Activated T-cell treated with anti-CD3 and anti-CD28 coated beads, Interleukin-2, amount 50 U/mL, for 1 hour (primary cell): ENCODE measurements at places on chromosomes 7 and 10.

- no peak for DNase-seq
Measured at GRCh38 chr10:90963331-90963730, 42.4 kb upstream of the ANKRD1 start.

DNA sequence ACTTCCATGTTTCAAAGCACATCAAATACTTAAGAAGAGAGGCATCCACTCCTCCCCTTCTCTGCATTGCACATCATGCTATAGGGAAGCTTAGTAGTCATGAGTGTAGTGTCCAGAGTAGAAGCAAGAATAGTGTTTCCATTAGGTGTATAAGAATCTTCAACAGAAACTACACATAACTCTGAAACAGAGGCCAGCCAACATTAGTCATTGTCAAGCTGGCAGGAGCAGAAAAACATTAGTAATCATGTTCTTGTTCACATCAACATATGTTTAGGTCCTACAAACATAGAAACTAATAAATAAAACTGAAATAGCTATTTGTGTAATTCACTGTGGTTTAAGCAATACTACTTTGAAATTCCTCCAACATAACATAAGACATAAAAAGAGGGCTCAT, 370.2 kb downstream of the PPP1R3A start:
- no peak for DNase-seq

GRCh38 chr10:95655571-95656290, 780 bp downstream of the ALDH18A1 start:
- DNase-seq = no peak

- DNase-seq = no peak
Measured at GRCh38 chr10:71264345-71265200, 52.2 kb downstream of the UNC5B start.

GRCh38 chr10:117656385-117657367, 114.1 kb downstream of the EMX2 start:
- DNase-seq = no peak

DNA sequence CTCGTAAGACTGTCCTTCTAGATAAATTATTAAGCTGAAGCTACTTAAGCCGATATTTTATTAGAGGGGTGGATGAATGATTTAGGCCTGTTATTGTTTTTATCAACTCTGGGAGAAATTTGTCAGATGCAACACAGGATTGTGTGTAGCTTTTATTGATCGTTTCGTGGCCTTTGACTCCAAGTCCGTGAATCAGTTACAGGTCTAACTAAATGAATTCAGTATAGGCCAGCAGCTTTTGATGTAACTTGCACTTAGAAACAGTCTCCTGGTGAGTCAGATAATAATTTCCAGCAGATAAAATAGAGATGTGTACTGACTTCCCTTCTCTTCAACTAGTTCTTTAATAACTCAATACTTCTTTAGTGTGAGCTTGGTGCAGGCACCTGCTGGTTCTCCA, 341.7 kb upstream of the SMIM30 start:
- DNase-seq = no peak

DNA sequence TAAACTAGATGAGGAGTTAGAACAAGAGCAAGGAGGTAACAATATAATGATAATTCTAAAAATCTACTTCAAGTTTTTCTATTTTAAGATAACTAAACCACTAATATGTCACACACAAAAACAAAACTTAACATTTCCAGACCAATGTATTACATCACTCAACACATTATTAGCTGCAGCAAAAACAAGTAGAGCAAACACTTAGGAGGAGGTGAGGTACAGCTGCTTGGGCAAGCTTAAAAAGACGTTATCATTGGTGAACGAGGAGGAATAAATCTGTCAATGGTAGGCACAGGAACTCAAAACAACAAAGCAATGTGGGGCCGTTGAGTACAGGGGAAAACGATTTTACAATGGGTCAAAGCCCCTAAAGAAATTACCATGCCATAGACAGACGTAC, 58.8 kb downstream of the EZH2 start:
- no peak for DNase-seq
